Lower lobe of right lung (tissue), 2 donors: ENCODE measurements at places on chromosomes 5 and 9. TPM values are rescaled to one million over a fixed set of nuclear protein-coding genes. Genes with fewer than 3 reads are reported as not detected.

Gene FGD3
- 23.9 TPM for total RNA-seq

DNA sequence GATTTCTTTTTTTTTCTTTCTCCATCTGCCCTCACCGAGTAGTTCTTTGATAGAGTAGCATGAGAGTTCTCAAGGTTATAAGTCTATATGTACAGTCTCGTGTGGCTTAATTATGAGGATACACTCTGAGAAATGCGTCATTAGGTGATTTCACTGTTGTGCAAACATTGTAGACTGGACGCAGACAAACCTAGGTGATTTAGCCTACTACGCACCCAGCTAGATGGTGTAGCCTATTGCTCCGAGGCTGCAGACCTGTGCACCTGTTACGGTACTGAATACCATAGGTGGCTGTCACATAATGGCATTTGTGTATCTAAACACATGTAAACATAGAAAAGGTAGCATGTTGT, 26.9 kb upstream of the CORO2A start:
- no peak overlapping the region for H3K4me3 ChIP-seq
- H3K27ac ChIP-seq: peak overlapping the region; percentile 58
- no peak for DNase-seq
- peaks cover 17% of the 10 kb centered on the region for H3K4me1 ChIP-seq

GRCh38 chr5:55771175-55771655, 33.4 kb downstream of the DDX4 start:
- H3K4me3 ChIP-seq: no peak overlapping the region
- no peak for DNase-seq
- no peaks in the 10 kb centered on the region for H3K36me3 ChIP-seq
- H3K27me3 ChIP-seq: no peaks in the 10 kb centered on the region
- H3K4me1 ChIP-seq: peaks cover 5% of the 10 kb centered on the region

DNA sequence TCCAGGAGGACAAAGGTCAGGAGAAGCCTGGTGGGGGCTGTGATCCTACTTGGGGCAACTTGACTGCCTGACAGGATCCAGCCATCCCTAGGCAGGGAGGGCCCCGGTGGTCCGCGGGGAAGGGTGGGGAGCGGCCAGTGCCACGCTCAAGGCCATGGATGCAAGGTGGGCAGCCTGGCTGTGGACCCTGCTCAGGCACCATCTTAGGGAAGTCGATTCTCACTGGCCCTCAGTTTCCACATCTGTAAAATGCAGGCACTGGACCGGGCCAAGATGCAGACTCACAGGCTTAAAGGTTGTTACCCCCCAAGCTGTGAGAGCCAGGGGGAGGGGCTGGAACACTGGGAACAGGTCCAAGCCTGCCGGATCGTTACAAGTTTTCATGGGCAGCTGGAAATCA, 8.7 kb upstream of the DOLPP1 start:
- H3K27ac ChIP-seq: no peak overlapping the region
- H3K36me3 ChIP-seq: peaks cover 36% of the 10 kb centered on the region
- DNase-seq: no peak
- no peaks in the 10 kb centered on the region for H3K27me3 ChIP-seq

DNA sequence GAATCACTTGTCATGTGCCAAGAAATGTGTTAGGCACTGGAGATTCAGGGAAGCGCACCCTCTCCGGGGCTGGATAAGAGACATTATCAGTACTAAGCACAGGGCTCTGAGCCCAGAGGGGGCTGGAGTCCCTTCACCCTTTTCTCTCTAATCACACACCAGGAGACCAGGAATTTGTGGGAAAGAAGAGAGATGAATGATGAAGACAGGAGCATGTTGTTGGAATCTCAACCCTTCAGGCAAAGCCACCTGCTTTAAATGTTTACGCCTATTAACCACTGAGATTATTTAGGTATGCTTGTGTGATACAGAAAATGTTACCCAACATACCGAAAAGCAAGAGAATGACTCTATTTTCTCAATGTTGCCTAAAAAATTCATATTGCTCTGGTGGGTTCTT, 119.8 kb downstream of the ENTREP1 start:
- no peak for DNase-seq
- no peaks in the 10 kb centered on the region for H3K36me3 ChIP-seq
- no peak overlapping the region for H3K27ac ChIP-seq

Gene LECT2
- total RNA-seq: not detected

- H3K27me3 ChIP-seq: no peaks in the 10 kb centered on the region
- no peak overlapping the region for H3K27ac ChIP-seq
- no peaks in the 10 kb centered on the region for H3K36me3 ChIP-seq
- H3K4me1 ChIP-seq: no peaks in the 10 kb centered on the region
- DNase-seq: no peak
- H3K4me3 ChIP-seq: no peak overlapping the region
Measured at GRCh38 chr5:33072726-33073125, 361.6 kb downstream of the NPR3 start.

DNA sequence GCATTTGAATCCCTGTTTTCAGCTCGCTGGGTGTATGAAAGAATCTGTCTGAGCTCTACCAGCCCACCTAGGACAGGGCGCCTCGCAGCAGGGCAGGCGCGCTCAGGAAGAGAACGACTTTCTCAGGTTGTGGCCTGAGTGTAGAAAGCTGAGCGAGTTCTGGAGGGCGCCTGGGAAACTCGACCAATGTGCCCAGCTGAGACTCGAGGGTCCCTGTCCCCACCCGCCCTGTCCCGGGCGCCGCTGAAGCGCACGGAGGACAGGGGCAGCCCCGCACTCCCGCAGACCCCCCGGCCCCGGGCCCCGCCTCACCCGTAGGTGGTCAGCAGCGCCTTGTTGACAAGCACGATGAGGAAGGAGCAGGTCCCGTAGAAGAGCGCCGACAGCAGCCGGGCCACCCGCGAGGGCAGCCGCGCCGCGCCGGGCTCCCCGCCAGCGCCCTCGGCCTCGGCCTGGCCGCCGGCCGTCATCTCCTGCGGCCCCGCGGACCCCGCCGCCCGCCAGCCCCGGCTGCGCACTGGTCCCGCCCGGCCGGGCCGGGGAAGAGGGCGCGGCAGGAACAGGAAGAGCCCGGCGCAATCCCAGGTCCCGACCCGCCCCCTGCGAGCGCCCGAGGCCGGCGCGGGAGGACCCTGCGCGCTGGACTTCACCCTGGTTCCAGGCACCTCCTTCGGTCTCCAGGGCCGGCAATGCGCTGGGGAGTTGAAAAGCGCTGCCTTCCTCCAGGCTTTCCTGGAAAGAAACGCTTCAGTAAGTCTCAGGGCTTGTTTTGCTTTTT, at the start of gene SLC35D2:
TSS of gene SLC35D2 (minus strand) at position 547 of the 778 bp plus-strand sequence. CDS start at position 470, 77 bp downstream.
- peaks cover 18% of the 10 kb centered on the region for H3K4me1 ChIP-seq
- H3K4me3 ChIP-seq: peak within 1 kb of the TSS; percentile 78

DNA sequence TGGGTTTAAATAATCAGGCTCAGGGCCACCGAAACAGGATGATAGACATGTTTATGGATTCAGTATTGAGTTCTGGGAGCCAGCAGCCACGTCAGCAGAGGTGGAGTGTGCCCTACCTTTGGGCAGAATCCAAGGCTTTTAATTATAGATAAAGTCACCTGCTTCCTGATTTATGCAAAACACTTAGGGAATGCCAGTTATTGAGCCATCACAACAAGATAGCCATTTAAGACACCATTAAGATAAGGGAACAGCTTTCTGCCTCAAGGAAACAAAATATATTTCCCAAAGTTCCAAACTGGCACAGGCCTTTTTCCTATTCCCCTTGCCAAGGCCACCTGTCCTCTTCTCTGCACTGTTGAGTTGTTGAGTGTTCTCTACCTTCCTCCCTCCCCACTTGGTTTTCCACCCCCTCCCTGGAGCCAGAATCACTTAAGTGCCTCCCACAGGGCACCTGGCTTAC, 2.4 kb downstream of the CCL28 start:
- H3K27me3 ChIP-seq: no peaks in the 10 kb centered on the region
- no peak overlapping the region for H3K4me3 ChIP-seq
- H3K36me3 ChIP-seq: no peaks in the 10 kb centered on the region
- peak overlapping the region; percentile 18 for H3K27ac ChIP-seq

GRCh38 chr9:15612962-15613361, 60.1 kb downstream of the CCDC171 start:
- no peaks in the 10 kb centered on the region for H3K36me3 ChIP-seq
- no peak overlapping the region for H3K4me3 ChIP-seq
- no peak for DNase-seq
- no peaks in the 10 kb centered on the region for H3K4me1 ChIP-seq
- H3K27ac ChIP-seq: no peak overlapping the region

GRCh38 chr5:151707567-151707966, 20.9 kb upstream of the SPARC start:
- no peaks in the 10 kb centered on the region for H3K27me3 ChIP-seq
- H3K4me3 ChIP-seq: no peak overlapping the region
- no peaks in the 10 kb centered on the region for H3K36me3 ChIP-seq
- peaks cover 8% of the 10 kb centered on the region for H3K4me1 ChIP-seq
- peak overlapping the region; percentile 10 for H3K27ac ChIP-seq

Gene SNCB
- total RNA-seq: not detected
